Muscle of arm (tissue), 14 donors: ENCODE measurements at places on chromosomes 16 and 17.

- DNase-seq: no peak
Measured at GRCh38 chr17:50039058-50039457, 16.9 kb upstream of the ITGA3 start.

DNA sequence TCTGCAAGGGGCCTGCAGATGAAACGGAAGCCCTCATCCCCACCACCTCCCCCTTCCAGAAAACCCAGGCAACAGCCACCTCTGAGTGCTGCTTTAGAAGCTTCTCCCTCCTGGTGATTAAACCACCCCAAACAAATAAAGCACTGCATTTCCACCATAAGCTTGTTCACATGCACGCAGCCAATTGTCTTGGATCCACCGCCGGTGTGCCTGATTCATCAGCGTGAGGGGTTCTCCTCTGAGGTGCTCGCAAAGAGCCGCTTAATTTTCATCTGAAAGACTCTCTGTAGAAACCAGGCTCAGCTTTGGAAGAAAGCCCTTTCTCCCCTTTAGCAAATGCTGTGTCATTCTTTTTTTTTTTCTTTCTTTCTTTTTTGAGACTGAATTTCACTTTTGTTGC, 155.2 kb upstream of the EEF2KMT start:
- no peak for DNase-seq

- no peak for DNase-seq
Measured at GRCh38 chr17:40909755-40910154, 24.7 kb upstream of the KRT20 start.

GRCh38 chr17:61411261-61412142, 11.9 kb downstream of the TBX2 start:
- DNase-seq: peak; percentile 66

GRCh38 chr16:677316-678190, 2.1 kb downstream of the RHBDL1 start:
- DNase-seq: no peak

DNA sequence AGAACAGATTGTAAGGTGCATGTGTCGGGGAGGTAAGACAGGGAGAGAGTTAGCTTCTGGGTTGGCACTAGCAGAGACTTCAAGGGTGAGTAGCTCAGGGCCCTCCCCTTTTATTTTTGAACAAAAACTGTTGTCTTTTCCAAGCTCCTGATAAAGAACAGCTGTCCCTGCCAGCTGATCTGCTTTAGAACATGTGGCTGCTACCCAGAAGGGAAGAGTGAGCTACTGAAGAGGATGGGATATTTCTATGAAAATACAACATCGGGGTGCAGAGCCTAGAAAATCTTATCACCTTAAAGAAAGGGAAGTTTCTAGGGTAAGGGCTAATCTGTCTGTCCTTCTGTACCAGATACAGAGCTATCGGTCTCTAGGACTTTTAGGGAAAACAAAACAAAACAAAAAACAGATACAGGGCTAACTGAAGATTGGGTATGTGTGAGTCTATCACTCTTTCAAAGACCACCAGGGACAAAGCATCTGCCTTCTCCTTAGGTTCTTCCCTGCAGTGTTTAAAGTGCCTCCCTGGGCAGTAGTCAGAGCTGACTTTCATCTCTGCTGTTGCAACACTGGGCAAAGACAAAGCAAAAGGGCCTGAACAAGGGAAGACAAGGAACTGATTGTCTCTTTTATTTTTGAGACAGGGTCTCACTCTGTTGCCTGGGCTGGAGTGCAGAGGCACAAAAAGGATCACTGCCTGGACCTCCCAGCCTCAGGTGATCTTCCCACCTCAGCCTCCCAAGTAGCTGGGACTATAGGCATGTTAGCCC, 5.0 kb upstream of the DHRS13 start:
- no peak for DNase-seq

GRCh38 chr16:80594756-80595155, 54.0 kb downstream of the DYNLRB2 start:
- DNase-seq: no peak

DNA sequence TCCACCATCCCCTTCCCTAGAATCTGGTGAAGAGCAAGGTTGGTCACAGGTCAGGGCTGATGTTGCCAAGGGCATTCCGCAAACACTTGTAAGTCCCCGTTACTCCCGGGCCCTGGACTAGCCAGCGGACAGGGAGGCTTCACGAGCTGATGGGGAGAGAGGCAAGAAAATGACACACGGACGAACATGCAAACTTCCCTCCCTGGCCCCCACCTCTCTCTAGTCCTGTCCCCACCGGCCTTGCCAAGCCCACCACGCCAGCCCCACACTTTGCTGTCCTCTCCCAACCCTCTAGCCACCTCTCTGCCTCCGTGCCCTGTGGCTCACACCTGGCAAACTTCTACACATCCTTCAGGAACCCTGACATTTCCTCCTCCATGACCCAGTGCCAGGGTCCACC, 54.8 kb downstream of the RPH3AL start:
- DNase-seq: no peak
